ENCODE measurements at places on chromosomes 11 and 22. TPM values are rescaled to one million over a fixed set of nuclear protein-coding genes. Genes with fewer than 3 reads are reported as not detected.

The OPCML gene
- not detected for total RNA-seq

The CCDC134 gene
- 4.2 TPM for total RNA-seq

The KCNJ5 gene
- not detected for total RNA-seq

The CNTN5 gene
- not detected for total RNA-seq

The MAPK8IP2 gene
- 0.25 TPM for total RNA-seq

The TYR gene
- not detected for total RNA-seq

The RAB38 gene
- total RNA-seq, result 2.4 TPM
